Immature natural killer cell (primary cell): ENCODE measurements at places on chromosomes 12 and 14.
A peak's percentile ranks its signal among the peaks of the same experiment; 100 is the strongest.

- H3K27ac ChIP-seq = no peak overlapping the region
- H3K4me1 ChIP-seq = no peaks in the 10 kb centered on the region
- no peak overlapping the region for H3K4me3 ChIP-seq
- H3K27me3 ChIP-seq = peaks cover 2% of the 10 kb centered on the region
- DNase-seq = no peak
Observed at GRCh38 chr12:65532162-65532561, 253.7 kb downstream of the MSRB3 start.

DNA sequence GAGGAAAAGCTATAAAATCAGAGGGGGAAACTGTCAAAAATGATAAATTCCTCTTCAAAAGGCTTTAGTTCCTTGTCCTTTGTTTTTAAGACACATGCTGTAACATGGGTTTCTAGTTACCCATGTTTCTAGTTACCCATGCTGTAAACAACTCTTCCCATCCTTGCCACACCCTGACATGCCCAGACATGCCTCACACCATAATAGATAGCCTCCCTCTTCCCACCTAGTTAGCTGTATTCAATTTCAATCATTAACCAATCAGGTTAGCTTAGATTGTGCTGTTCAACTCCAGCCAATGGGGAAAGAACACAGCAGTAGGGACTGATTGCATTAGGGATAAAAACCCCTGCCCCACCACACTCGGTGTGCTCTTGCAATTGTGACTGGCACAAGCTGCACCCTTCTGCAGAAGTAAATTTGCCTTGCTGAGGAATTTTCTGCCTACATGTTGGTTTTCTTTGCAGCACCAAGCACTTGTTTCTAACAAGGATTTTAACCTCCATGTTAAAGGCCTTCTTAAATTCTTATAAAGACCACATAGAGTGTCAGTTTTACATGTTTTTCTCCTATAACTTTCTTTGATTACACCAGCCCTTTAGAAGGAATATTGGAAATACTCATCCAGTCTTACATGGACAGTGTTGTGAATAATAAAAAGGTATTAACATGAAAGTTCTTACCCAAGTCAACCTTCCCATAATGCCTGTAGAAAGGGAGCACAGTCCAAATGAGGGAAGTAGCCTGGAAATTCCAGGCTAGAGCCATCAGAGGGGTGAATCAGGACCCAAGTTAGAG lies 32.5 kb upstream of the LALBA start:
- peaks cover 18% of the 10 kb centered on the region for H3K27me3 ChIP-seq
- no peak for DNase-seq
- no peaks in the 10 kb centered on the region for H3K4me1 ChIP-seq
- no peak overlapping the region for H3K27ac ChIP-seq
- peaks cover 4% of the 10 kb centered on the region for H3K36me3 ChIP-seq

- DNase-seq = no peak
- H3K36me3 ChIP-seq = no peaks in the 10 kb centered on the region
- H3K27ac ChIP-seq = no peak overlapping the region
- no peaks in the 10 kb centered on the region for H3K4me1 ChIP-seq
- no peak overlapping the region for H3K4me3 ChIP-seq
Observed at GRCh38 chr12:34401659-34402227, 379.4 kb downstream of the ALG10 start.

DNA sequence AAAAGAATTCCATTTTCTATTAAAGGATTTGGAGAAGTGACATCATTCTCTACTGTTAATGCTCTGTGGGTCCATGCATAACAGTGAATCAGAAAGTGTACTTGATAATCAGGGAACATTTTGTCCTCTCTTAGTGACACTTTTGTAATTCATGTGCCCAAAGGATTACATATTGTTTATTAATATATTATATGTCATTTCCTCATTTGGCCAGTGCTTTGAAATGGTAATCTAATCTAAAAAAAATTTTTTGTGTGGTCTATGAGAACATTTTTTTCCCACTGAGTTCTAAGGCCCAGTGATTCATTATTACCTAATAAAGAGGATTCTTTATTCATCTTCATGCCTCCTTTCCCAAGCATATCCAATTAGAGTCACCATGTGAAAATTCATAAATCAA lies 79.7 kb upstream of the MYF6 start:
- no peaks in the 10 kb centered on the region for H3K36me3 ChIP-seq
- H3K4me1 ChIP-seq = no peaks in the 10 kb centered on the region
- H3K4me3 ChIP-seq = no peak overlapping the region
- no peaks in the 10 kb centered on the region for H3K27me3 ChIP-seq
- DNase-seq = no peak

- DNase-seq = peak; percentile 15
- H3K4me3 ChIP-seq = peak overlapping the region; percentile 84
- peaks cover 8% of the 10 kb centered on the region for H3K27me3 ChIP-seq
- H3K4me1 ChIP-seq = peaks cover 29% of the 10 kb centered on the region
Observed at GRCh38 chr12:53325511-53326061, 4.2 kb upstream of the AAAS start.

DNA sequence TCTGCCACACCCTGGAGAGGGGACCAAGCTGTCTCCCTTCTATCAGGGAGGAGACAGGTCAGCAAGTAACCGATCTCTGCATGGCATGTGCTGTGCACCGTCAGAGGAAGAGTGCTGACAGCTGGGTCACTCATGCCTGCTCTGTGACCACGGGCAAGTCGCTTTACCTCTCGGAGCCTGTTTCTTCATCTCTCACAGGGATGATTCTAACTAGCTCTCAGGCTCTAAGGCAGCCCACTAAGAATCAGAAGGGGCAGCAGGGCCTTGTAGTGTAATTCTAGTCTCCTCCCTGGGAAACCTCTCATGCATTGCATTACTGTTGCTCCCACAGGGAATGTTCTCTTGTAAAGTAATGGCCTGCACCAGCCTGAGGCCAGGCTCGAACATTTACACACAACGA lies 11.9 kb downstream of the CD9 start:
- H3K36me3 ChIP-seq = no peaks in the 10 kb centered on the region
- no peak for DNase-seq
- no peak overlapping the region for H3K27ac ChIP-seq
- H3K4me3 ChIP-seq = no peak overlapping the region

- H3K27me3 ChIP-seq = no peaks in the 10 kb centered on the region
- no peak overlapping the region for H3K4me3 ChIP-seq
- no peaks in the 10 kb centered on the region for H3K36me3 ChIP-seq
- DNase-seq = no peak
- H3K4me1 ChIP-seq = peaks cover 5% of the 10 kb centered on the region
Observed at GRCh38 chr14:99132821-99133635, 139.0 kb downstream of the BCL11B start.

DNA sequence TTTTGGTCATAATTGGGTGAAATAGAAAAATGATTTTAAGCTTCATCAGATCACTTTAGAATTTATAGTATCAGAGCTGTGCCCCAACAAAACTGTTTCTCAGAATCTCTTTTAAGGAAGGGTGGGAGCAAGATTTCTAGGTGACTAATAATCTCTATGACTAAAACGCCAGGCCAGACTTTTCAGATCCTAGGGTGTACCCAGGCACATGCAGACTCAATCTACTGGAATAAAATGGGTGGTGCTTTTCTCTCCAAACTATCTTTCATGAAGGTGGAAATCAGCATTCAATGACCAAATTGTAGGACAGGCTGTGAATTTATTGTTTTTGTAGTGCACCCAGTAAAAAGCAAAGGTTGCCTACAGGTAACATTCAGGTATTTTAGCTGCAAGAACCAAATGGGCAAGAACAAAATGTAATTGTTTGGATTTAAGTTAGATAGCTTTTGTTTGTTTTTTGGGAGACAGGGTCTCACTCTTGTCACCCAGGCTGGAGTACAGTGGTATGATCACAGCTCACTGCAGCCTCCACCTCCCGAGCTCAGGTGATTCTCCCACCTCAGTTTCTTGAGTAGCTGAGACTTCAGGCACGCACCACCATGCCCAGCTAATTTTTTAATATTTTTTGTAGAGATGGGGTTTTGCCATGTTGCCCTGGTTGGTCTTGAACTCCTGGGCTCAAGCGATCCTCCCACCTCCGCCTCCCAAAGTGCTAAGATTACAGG lies 49.5 kb downstream of the PPP2R5C start:
- peaks cover 72% of the 10 kb centered on the region for H3K4me1 ChIP-seq
- H3K27ac ChIP-seq = peak overlapping the region; percentile 99
- H3K36me3 ChIP-seq = peaks cover 25% of the 10 kb centered on the region

DNA sequence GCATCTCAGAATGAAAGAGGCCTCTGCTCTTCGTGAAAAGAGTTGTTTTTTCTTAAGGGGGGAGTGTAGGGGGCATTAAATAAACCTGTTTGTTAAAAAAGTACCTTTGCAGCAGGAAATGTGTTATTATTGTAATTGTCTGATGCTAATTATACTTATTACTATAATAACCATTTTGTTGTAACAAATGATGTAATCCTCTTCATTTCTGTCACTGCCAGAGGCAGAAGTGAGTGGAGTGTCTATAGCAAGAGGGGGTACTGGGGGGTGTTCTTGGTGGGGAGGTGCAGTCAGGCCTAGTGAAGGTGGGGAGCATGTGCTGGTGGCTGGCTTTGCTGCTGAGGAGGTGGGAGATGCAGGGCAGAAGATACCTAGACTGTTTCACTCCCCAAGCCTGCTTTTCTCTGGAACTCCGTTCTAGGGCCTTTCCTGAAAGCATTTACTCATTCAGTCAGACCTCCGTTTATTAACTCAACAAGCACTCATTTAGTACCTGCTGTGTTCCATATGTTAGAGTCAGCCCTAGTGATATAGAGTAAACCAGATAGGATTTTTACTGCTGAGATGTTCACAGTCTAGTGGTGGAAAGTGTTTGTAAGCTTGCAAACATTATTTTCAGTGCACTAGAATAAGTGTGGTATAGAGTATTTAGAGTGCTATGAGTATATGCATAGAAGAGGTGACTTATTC lies 77.5 kb upstream of the CISTR start:
- no peak overlapping the region for H3K4me3 ChIP-seq
- no peak for DNase-seq
- no peaks in the 10 kb centered on the region for H3K36me3 ChIP-seq
- no peak overlapping the region for H3K27ac ChIP-seq
- H3K27me3 ChIP-seq = peaks cover 7% of the 10 kb centered on the region
- no peaks in the 10 kb centered on the region for H3K4me1 ChIP-seq

DNA sequence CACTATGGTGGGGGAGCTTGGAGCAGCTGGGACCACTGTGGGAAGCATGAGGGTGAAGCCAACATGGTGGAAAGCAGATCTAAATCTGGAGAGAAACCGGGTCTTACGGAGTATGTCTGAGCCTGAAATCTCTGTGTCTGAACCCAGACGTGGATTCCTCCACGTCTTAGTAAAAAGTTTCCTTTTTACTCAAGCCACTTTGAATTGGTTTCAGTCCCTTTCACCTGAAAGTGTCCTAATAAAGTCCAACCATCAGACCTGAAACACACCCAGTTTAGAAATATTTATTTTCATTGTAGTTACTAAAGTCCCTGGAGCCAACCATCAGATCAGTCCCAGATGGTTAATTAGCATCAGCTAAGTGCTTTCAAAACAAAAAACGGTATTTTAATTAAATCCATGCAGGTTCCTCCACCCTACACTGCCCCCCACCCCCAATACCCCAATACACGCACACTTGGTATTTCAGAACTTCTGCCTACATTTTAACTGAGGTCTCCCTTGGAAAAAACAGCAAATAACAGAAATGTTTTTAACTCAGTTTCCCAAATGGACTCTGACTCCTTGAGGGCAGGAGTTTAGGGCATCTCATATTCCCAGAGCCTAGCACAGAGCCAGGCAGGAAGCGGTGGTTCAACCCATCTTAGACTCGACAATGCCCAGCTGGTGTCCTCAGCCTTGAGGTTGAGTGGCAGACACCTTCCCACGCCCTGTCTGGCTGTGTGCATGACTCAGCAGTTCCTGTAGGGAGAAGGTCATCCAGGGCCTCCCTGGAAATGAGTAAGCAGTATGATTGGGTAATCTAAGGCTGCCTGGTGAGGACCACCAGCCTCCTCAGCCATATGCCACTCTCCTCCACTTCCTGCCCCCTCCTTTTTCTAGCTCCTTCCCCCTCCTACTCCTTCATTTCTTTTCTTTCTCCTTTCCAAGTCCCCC lies 175.8 kb downstream of the TTC8 start:
- DNase-seq = no peak
- no peak overlapping the region for H3K27ac ChIP-seq
- H3K4me1 ChIP-seq = no peaks in the 10 kb centered on the region
- H3K4me3 ChIP-seq = no peak overlapping the region

DNA sequence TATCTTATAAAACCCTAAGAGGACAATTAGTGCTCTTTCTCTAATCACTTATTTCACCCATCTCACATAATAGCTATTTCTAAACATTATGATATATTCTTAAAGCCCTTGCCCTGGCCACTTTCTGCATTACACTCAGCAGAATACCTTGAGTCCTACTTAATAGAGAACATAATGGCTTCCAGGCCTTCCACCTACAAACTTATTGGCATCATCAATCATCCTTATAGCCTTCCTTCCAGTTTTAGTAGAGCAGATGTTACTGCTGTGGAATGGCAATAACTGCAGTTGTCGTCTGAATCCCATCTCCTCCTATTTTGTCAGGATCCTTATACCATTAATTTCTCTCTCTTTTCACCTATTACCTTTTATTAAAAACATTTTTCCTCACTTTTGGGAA lies 1127.4 kb downstream of the LRFN5 start:
- H3K27me3 ChIP-seq = no peaks in the 10 kb centered on the region
- H3K36me3 ChIP-seq = no peaks in the 10 kb centered on the region
- H3K27ac ChIP-seq = no peak overlapping the region
- H3K4me3 ChIP-seq = no peak overlapping the region
